ENCODE measurements at places on chromosomes 5 and 9.

- DNase-seq = no peak
Measured at GRCh38 chr5:72647806-72648205, 140.6 kb upstream of the ZNF366 start.

- DNase-seq = no peak
Measured at GRCh38 chr5:145008876-145009530, 826.1 kb downstream of the PRELID2 start.

DNA sequence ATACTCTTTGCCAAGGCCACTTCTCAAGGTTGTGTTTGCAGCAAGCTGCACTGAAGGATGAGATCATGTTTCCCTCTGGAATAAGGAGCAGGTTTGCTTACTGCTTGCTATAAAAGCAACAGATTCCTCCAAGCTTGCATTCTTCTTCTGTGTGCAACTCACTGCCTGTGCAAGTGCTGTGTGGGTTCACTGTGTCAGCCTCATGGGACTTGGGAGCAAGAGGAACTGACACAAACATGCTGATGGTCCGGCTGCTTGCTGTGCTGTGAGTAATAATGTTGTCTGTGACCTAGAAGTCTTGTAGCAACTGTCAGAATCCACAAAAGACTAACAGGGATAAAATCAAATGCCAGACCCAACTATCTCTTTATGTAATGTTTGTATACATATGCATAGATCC lies 33.6 kb upstream of the SHC3 start:
- DNase-seq = no peak

GRCh38 chr5:145540375-145540774 lies 294.8 kb downstream of the PRELID2 start:
- no peak for DNase-seq

GRCh38 chr9:32942755-32943460 lies 58.5 kb downstream of the APTX start:
- no peak for DNase-seq

- no peak for DNase-seq
Measured at GRCh38 chr5:31194468-31194813, 955 bp downstream of the CDH6 start.

DNA sequence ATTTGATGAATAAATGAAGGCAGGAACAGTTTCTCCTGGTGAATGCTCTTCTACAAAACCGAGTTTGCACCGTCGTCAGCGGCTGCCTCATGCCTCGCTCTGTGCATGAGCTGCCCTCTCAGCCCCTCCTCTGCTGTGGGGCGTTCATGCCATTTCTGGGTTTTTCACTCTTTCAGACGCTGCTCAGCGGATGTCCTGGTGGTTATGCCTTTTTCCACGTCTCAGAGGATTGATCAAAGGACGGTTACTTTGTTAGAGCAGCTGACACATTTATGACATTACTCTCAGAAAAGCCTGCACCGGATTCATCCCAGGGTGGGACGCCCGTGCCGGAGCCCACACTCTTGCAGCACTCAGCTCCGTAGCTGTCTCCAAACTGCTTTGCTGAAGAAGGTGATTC lies 195.9 kb upstream of the PPP1R26 start:
- no peak for DNase-seq

- no peak for DNase-seq
Measured at GRCh38 chr5:854217-854616, 3.4 kb upstream of the ZDHHC11 start.

GRCh38 chr5:126976520-126977172 lies 53.7 kb downstream of the MARCHF3 start:
- no peak for DNase-seq

- no peak for DNase-seq
Measured at GRCh38 chr9:94169968-94170367, 85.7 kb downstream of the PTPDC1 start.

DNA sequence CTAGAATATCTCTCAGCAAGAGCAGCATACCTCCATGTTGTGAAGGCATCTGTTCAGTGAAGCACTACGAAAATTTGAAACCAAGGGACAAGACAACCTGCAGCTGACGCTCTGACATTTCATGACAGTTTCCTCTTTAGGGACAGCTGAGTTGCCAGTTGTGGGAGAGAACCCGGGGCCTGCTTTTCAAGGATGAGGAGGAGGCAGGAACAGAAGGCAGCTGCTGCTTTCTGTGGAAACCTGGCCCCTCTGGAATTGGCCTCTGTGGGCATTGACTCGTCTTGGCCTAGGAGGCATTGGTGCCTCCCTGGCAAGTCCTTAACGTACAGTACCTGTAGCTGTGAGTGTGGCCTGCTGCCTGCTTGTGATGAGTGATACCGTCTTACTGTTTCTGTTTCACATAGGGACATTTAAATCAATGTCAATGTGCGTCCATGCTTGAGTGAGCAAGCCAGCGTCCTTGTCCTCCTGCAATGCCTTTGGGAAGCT lies 21.6 kb downstream of the SLC46A2 start:
- no peak for DNase-seq

DNA sequence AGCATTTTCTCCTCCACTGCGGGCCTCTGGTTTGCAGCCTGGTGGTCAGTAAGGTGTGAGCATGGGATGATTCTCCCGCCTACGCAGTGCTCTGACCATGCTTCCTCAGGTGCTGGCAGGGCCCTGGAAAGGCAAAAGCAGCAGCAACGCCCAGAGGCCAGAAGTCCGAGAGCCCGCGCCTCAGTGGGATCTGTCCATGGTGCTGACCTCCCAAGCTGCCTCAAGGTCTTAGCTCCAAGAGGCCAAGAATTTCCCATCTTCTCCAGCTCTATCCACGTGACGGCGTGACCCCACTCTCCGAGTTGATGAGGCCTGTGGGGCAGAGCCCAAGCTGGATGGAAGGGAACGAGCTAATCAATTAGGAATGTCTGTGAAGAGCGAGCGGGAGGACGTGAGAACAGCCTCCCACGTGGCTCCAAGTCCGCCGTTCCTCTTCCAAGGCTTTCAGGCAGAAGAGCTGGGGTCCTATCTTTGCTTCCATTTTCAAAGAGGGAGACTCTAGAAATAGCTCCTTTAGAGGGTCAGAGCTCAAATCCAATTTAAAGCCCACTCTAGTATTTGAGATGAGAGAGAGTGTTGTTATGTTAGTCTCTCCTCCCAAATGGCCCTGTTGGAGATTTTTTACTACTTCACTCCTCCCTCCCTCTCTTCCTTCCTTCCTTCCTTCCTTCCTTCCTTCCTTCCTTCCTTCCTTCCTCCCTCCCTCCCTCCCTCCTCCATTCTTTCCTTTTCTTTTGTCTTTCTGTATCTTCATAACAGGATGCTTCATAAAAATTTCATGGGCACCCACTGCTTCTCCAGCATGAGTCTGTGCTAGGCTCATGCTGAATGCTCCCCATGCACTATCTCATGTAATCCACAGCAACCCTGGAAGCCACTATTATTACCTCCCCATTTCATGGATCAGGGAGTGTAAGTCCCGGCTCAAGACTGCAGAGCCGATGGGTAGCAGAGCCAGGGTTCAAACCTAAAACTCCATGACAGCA lies 69.3 kb downstream of the OLFM1 start:
- no peak for DNase-seq

GRCh38 chr9:82128011-82128696 lies 139.6 kb downstream of the SPATA31D1 start:
- no peak for DNase-seq

DNA sequence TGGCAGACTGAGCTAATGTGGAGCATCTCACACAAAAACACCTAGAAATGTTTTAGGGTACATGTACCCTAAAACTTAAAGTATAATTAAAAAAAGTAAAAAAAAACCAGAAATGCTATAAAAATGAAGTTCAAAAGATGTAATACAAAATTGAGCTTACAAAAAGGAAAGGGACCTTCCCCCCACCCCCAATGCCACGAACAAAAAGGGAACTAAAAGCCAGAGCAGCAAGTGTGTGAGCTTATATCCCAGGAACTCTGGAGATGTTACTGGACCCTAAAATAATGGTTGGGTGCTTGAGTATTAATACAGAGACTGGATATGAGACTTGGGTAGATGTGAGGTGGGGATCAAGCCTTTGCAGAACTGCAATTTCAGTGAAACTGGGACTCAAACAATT lies 11.0 kb downstream of the SPATA9 start:
- no peak for DNase-seq

GRCh38 chr5:132838516-132839282 lies 8.3 kb upstream of the SHROOM1 start:
- no peak for DNase-seq

- no peak for DNase-seq
Measured at GRCh38 chr5:86974955-86975354, 292.7 kb upstream of the RASA1 start.

- DNase-seq = no peak
Measured at GRCh38 chr9:91734371-91734981, 215.6 kb downstream of the ROR2 start.

DNA sequence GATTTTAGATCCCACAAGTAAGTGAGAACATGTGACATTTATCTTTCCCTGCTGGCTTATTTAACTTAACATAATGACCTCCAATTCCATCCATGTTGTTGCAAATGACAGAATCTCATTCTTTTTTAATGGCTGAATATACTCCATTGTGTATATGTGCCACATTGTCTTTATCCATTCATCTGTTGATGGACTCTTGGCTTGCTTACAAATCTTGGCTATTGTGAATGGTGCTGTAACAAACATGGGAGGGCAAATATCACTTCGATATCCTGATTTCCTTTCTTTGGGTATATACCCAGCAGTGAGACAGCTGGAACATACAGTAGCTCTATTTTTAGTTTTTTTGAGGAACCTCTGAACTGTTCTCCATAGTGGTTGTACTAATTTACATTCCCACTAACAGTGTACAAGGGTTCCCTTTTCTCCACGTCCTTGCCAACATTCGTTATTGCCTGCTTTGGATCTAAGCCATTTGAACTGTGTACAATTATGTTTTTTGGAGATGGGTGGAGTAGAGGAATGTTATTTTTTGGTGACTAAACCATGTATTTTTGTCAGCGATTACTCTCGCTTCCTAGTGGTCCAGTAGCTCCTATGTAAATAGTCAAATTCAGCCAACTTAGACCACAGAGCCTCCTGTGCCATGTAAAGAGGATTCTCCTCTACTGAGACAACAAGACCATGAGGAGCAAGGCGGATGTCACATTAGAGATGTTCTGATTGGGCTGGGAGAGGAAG lies 60.6 kb downstream of the TNFSF15 start:
- no peak for DNase-seq
